Activated CD4-positive, CD25-positive, alpha-beta regulatory T cell treated with anti-CD3 and anti-CD28 coated beads, Interleukin-2, amount 50 U/mL, for 16 hours (primary cell): ENCODE measurements at places on chromosomes 3 and 15.

- DNase-seq, result no peak
Measured at GRCh38 chr3:40382617-40382979, 4.4 kb upstream of the ENTPD3 start.

GRCh38 chr3:61184956-61185355 is 66.3 kb downstream of the FHIT start:
- no peak for DNase-seq

GRCh38 chr3:117735481-117736101 is 1026.0 kb downstream of the TUSC7 start:
- no peak for DNase-seq

- no peak for DNase-seq
Measured at GRCh38 chr3:74003734-74004133, 379.0 kb upstream of the PDZRN3 start.

- DNase-seq, result no peak
Measured at GRCh38 chr3:9795207-9795606, 2.3 kb downstream of the ARPC4 start.

DNA sequence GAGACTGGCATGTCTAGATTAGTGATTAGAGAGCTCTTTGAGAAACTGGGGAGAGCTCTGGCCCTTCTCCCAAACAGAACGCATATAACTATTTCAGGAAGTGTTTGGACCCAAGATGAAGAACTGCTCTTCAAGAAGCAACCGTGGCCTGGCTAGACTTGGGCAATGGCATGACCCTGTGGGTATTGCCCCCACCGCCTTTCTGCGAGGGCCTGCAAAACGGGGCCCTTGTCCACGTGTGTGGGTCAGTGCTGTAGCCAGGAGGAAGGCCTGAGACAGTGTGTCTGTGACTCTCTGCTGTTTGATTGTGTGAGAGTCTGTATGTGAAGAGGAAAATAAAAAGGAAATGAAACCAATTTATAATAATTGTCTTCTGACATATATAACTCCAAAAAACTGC is 42.5 kb downstream of the EEFSEC start:
- no peak for DNase-seq

- DNase-seq, result no peak
Measured at GRCh38 chr15:67050062-67050461, 15.3 kb upstream of the SMAD3 start.

DNA sequence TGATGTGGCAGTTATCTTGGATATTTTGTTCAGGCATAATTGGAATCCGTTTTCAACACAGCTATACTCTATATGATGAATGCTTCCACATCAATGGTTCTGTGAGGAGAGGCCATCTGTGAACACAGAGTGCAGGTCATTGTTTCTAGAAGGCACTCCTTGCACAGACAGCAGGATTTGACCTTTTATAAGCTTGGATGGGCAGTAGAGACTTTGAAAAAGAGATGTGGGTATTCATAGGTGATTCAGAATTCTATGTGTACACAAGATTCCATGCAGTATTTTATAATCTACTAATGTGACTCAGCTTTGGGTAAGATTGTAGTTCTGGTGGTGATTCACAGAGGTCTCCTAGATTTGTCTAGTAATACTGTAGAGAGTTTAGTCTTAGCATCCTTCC is 12.5 kb downstream of the ARPP21 start:
- DNase-seq, result no peak

DNA sequence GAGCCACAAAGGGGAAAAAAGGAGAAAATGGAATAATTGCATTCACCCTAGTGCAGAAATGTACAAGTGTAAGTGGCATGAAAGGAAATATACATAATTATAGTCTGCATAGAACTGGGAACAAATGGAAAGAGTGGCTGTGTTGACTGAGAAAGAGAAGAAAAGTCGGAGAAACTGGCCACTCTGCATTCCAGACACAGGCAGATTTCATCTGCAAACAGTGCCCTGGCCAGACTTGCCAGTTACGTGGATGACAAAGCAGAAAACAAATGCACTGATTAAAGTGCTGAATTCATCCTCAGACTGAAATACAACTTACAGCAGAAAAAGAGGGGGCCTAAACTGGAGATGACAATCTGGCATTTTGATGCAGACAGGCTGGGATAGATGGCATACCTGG is 129.8 kb downstream of the FGF12 start:
- DNase-seq, result no peak

- no peak for DNase-seq
Measured at GRCh38 chr3:66544619-66545429, 44.0 kb upstream of the LRIG1 start.

DNA sequence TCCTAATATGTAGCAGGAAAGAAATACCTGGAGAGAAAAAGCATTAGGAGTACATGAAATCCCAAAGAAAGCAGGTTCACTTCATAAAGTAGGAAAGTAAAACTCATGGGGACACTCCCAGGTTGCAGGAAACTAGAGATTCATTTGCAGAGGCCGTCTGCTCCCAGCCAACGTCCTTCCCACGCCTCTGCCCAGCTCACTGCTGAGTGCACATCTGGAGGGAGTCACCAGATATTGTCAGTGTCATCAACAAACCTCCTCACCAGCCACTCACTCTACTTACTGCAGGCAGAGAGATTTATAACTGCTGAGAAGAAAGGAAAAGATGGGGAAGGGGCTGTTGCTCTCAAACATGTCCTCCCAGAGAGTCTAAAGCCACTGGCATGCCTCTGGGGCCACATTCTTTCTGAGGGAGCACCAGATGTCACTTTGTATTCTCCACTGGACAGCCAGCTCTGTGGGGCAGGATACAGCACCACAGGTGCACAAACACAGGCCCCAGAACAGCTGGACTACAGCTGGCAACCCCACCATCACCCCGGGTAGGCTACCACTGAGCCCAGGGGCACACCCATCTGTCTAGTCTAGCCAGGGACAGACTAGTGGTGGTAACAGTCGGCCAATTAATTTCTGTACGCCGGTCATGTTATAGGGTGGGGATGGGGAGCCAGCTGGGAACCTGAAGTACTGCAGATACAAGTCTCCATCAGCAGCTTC is 64.5 kb downstream of the NPTN start:
- DNase-seq, result no peak

DNA sequence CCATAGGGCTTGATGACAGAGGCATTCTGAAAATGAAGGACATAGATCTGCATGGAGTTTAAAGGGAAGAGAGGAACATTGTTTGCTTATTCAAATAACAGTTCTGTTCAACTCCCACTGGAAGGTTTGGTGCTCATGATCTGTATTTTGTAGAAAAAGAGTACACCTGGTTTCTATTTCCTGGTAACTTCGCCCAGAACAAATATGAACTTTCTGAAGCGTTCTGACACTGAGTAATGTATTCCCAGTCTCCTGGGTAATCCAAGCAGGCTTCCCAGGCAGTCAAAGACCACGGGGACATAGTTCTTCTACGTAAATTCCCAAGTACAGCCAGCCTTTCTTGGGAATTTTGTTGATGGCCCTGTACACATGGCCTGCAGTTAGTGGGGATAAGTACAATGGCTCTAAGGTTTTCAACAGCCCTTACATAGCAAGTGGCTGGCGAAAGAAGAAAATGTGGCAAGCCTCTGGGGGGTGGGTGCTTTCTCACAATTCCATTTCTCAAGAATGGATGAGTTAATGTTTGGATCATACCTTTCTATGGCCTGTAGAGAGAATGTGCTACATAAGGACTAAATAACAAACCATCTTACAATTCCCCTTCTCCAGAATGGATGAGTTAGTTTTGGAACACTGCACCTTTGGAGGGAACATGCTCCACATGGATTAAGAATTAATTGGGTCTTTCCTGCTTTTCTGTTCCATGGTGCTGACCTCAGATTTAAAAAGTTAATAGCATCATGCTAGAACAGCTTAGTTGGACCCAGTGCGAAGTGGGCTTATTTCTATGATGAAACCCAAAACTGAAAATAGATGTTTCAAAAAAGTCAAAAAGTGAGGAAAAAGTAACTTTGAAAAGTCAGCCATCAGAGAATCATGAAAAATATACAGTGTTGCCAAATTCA is 52.7 kb downstream of the COL6A6 start:
- DNase-seq, result no peak

DNA sequence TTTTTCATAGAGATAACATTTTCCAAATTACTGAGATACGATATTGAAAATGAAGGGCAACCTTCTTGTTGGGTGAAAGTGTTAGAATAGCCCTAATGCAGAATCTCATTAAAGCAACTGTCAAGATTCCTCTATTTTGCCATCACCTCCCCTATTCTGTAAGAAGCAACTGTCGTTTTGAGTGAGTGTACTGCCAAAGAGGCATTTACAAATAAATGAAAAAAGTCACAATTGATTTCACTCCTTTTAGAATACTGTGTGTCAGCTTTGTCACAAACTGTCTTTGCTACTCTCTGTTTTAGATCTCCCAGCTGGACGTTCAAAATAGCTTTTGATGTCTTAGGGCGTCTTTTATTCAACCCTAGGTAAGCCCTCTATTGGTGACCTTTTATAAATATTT is 322.8 kb upstream of the NAALADL2 start:
- DNase-seq, result no peak

DNA sequence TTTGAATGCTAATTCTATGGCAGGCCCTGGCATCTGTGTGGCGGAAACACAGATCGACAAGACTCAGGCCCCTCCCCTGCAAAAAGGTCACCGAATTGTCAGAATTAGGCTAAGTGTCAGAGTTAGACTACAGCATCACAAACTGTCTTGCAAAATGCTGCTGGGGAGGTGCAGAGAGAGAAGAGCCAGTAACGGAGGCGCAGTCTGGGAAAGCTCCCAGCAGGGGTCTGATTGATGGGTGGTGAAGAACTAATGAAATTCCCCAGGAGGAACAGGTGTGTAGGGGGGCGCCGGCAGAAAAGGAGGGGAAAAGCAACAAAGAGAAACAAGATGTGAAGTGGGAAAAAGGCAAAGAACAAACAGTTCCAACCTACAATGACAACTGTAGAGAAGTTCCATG is 72.7 kb upstream of the TAMM41 start:
- DNase-seq, result no peak

GRCh38 chr15:83626171-83626802 is 27.6 kb upstream of the ADAMTSL3 start:
- no peak for DNase-seq

DNA sequence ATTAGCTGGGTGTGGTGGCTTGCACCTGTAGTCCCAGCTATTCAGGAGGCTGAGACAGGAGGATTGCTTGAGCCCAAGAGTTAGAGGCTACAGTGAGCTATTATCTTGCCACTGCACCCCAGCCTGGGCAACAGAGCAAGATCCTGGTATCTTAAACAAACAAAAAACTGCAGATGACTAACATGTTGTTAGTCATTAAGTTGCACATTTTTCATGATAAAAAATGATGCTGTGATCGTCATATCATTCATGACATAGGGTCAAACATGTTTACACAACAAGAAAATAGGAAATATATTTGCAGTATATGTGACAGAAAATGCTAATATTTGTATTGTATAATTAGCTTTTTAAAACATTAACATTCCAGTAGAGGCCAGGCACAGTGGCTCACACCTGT is 20.2 kb upstream of the DAPK2 start:
- no peak for DNase-seq

- no peak for DNase-seq
Measured at GRCh38 chr15:66269326-66270090, 16.0 kb upstream of the MEGF11 start.

DNA sequence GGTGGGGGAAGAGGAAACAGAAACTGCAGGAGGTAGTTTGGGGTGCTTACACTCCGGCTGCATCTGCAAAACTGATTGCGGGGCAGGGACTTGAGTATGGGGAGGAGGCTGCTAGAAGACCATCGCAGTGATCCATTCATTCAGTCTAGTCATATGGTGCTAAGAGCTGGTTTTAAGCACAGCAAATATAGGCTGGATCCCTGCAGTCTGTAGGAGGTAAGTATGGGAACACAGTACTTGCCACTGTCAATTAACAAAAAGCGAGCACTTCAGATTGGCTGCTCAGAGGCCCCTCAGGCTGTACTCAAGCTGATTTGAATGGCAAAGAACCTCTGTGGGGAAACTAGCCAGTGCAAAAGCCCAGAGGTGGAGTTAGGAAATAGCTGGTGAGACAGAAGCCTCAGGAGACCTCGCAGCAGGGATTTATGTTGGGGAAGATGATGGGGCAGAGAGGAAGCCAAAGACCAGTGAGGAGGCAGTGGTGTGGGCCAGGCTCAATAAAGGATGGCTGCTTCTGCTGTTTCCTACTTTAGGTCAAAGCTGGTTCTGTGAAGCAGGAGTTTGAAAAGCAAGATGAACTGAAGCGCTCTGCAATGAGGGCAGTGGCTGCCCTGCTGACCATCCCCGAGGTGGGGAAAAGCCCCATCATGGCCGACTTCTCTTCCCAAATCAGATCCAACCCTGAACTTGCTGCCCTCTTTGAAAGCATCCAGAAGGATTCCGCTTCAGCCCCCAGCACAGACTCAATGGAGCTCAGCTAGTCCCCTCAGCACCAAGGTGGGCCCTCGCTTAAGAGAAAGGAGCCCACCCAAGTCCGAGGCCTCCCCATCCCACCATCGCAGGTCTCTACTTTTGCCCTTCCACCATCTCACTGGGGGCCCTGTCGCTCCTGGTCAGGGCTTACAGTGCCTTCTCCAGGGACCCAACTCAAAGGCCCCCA is 7.9 kb downstream of the RPL32 start:
- DNase-seq, result no peak

GRCh38 chr3:194465920-194466570 is 20.8 kb downstream of the ATP13A3 start:
- no peak for DNase-seq

DNA sequence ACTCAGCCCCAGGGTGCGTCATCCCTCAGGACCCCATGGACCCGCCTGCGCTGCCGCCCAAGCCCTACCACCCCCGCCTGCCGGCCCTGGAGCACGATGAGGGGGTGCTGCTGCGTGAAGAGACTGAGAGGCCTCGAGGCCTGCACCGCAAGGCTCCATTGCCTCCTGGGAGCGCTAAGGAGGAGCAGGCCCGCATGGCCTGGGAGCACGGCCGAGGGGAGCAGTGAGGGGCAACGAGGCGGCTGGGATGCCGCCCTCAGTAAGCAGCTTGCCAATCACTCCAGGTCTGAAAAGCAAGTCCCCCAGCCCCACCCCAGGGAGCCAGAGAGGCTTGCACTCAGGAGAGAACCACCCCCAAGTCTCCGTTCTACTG is 3.8 kb upstream of the MANF start:
- no peak for DNase-seq

DNA sequence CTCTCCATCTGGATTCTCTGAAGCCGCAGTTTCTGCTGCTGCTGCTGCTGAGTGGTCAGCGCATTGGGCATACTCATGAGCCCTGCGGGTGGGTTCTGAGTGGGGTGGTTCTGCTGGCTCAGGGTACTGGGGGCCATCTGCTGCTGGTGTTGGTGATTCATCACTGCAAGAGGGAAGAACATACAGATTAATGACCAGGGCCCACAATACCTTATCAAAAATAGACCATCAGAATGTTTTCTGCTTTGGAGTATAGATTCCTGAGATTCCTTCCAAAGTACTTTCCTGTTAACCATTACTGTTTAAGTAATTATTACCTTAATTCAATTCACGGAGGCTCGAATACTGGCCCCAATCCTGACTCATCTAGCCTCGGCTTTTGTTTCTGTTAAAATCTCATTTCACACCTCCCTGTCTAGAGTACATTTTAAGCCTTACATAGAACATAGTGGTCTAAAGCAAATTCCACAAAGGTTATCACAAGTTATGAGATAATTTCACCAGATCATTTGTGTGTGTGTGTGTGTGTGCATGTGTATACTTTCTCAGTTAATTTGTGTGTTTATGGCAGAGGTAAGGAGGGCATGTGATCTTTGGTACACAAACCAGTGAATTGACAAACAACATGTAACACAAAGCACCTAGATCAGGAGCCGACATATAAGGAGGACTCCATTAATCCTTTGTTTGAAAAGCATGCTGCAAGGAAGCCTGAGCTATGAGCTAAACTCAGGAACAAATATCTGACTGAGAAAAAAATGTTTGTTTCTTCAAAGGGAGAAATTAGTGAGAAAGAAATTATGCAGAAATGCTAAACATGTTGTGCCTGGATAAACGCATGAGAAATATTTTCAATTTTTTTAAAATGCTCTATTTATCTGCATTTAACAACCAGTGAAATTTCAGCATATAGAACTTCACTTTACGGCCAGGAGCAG is 68.1 kb downstream of the TM4SF4 start:
- DNase-seq, result no peak
